Pancreas (tissue), 10 donors: ENCODE measurements at places on chromosomes 13 and 19. TPM values are rescaled to one million over a fixed set of nuclear protein-coding genes. Genes with fewer than 3 reads are reported as not detected.

DNA sequence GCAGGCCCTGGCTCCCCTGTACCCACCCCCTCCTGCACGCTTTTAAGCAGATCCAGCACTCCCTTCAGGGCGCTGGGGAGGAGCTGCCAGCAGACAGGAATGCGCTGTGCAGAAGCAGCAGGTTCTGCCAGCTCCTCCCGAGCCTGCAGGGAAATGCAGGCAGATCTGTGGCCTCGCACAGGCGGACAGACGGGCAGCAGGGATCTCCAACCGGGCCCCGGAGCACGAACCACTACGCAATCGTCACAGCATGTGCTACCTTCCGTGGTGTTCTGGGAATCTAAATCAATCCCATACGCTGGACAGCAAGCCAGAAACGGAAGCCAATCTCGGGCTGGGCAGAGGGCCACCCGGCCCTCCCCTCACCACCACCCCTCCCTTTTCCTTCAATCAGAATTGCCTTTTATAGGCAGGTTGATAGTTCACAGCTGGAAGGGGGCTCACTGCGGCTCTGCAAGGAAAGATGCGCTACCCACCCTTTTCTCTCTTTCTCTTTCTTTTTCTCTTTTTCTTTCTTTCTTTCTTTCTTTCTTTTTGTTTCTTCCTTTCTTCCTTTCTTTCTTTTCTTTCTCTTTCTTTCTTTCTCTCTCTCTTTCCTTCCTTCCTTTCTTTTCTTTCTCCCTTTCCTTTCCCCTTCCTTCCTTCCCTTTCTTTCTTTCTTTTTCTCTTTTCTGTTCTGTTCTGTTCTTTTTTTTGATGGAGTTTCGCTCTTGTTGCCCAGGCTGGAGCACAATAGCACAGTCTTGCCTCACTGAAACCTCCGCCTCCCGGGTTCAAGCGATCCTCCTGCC is 99.9 kb downstream of the GNG7 start:
- DNase-seq = peak; percentile 90

GRCh38 chr13:76903544-76904162 is 17.4 kb upstream of the KCTD12 start:
- DNase-seq = peak; percentile 45

DNA sequence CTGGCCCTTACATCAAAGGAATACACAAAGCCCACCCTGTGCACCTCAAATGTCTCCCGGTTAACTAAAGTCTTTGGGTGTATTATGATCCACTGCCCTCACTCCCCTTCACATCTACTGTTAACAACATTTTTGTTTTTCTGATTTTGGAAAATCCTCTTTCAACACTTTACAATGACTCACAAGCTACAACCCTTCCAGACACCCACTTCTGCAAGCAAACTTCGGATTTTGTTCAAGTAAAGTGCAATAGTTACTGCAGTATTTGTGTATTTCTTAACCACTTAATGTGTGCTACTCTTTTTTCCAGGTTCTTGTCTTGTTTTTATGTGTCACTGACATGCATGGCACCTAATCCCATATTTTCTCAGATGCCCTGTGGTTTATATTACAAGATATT is 101.1 kb downstream of the EDNRB start:
- no peak for DNase-seq

- no peak for DNase-seq
Measured at GRCh38 chr13:59776924-59777690, 386.6 kb downstream of the DIAPH3 start.

DNA sequence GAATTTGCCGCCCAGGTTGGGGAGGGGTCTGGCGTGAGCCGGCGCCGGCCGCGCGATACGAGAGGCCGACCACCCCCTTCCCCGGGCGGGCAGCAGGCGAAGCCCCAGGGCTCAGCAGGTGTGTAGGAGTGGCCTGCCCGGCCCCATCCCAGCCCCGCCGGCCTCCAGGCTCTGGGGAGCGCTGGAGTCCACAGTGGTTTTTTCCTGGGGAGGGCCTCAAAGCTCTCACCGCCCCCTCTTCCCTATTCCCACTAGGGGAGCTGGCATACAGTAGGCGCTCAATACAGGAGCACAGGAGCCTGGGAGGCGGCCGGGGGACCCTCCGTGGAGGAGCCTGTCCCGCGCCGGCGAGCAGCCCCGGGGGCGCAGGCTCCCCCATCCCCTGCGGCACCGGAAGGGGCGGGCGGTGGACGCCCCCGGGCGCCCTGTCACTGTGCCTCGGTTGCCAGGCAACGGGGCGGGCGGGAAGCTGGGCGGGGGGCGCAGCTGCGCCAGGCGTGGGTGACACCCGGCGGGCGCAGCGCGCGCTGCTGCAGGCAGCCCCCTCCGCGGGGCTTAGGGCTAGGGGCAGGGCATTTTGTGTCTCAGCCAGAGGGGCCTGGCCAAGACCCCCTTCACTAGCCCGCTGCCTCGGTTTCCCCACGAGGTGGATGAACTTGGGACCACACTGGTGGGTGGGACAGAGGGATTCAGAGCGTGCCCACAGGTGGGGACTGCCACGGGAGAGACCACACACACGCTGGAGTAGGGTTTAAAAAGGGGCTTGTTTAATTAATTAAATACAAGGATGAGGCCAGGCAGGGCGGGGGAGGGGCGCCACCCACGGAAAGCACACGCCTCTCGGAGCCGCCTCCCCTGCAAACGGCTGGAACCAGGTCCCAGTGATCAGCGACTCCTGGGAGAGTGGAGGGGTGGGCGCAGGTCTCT is 3.6 kb upstream of the REXO1 start:
- no peak for DNase-seq

- peak; percentile 60 for DNase-seq
Measured at GRCh38 chr19:50509366-50509765, 1.6 kb downstream of the JOSD2 start.

Gene C13orf42
- not detected for polyA plus RNA-seq

Gene ETFB
- polyA plus RNA-seq = 56.3 TPM
